ENCODE measurements at places on chromosomes 13 and 19. TPM values are rescaled to one million over a fixed set of nuclear protein-coding genes. Genes with fewer than 3 reads are reported as not detected.

The CEACAM3 gene
- not detected for total RNA-seq

DNA sequence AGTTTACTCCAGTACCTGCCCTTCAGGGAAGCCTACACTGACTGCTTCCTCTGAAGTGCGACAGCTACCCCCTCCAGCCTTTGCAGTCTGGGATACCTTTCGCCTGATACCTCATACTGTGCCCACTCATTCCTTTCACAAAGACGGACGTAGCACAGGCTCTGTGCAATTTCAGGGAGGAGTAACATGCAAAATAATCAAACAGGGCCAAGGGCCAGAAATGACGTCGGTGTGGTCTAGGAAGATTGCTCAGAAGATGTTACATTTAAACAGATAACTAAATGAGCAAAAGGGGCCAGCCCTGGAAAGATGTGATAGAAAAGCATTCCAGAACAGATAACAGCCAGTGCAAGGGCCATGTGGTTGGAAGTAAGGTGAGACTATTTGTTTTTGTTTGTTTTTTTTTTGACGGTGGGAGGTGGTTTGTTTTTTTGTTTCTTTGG is 6.6 kb upstream of the DDX39A start:
- H3K4me3 ChIP-seq, result no peak overlapping the region
- no peaks in the 10 kb centered on the region for H3K36me3 ChIP-seq
- no peaks in the 10 kb centered on the region for H3K4me1 ChIP-seq
- H3K27ac ChIP-seq, result no peak overlapping the region
- no peaks in the 10 kb centered on the region for H3K27me3 ChIP-seq

The ADPRHL1 gene
- total RNA-seq, result 484 TPM

The POSTN gene
- total RNA-seq, result 52.1 TPM

- H3K4me1 ChIP-seq, result peaks cover 31% of the 10 kb centered on the region
- H3K27me3 ChIP-seq, result peaks cover 32% of the 10 kb centered on the region
- no peaks in the 10 kb centered on the region for H3K36me3 ChIP-seq
- no peak overlapping the region for H3K27ac ChIP-seq
Measured at GRCh38 chr13:113938716-113939115, 35.2 kb downstream of the C13orf46 start.

GRCh38 chr13:33441015-33441414 is 155.5 kb upstream of the STARD13 start:
- H3K27me3 ChIP-seq, result no peaks in the 10 kb centered on the region
- DNase-seq, result no peak
- no peaks in the 10 kb centered on the region for H3K36me3 ChIP-seq
- no peak overlapping the region for H3K4me3 ChIP-seq
- H3K27ac ChIP-seq, result no peak overlapping the region

DNA sequence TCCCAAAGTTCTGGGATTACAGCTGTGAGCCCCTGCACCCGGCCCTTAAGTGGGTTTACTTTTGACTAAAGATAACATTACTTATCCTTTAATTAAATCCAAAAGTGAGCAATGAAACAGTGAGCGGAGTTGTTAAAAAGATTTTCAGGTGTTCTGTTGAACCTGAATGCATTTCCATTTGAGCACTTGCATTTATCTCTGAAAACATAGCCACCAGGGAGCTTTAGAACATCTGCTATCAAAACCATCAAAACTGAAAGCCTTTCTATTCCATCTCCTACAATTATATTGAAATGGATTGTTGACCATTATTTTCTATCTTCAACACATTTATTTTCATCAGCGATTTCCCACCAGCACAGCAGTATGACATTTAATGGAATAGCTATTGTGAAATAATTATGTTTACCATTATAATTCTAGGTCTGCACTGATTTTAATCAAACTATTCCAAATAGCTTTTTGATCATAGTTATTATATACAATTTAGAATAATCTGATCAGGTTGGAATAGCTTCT is 269.0 kb downstream of the FGF14 start:
- no peak overlapping the region for H3K27ac ChIP-seq
- H3K4me1 ChIP-seq, result no peaks in the 10 kb centered on the region
- no peak overlapping the region for H3K4me3 ChIP-seq
- DNase-seq, result no peak
- no peaks in the 10 kb centered on the region for H3K27me3 ChIP-seq
- no peaks in the 10 kb centered on the region for H3K36me3 ChIP-seq

GRCh38 chr19:57273014-57273413 is 7.3 kb upstream of the ZNF460 start:
- DNase-seq, result no peak
- H3K27ac ChIP-seq, result no peak overlapping the region
- no peak overlapping the region for H3K4me3 ChIP-seq
- H3K27me3 ChIP-seq, result no peaks in the 10 kb centered on the region

GRCh38 chr13:40313269-40314200 is 352.9 kb downstream of the FOXO1 start:
- peak overlapping the region; percentile 47 for H3K27ac ChIP-seq
- no peak overlapping the region for H3K4me3 ChIP-seq
- H3K36me3 ChIP-seq, result no peaks in the 10 kb centered on the region
- H3K27me3 ChIP-seq, result no peaks in the 10 kb centered on the region

DNA sequence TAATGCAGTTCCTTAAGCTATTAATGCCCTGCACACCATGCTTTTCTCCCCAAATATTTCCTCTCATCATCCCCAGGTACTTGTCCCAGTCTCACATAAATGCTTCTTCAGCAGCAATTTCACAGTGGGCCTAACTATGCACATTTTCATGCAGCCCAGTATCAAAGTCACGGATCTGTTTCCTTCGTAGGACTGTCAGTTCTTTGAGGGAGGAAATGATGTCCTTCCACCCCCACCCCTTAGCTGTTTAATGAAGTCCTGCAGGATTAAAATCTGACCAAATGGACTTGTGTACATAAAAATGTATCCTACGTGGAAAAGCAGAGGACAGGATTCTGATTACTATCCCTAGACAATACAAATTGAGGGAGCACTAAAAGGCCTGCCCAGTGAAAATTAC is 68.6 kb upstream of the ARGLU1 start:
- H3K36me3 ChIP-seq, result no peaks in the 10 kb centered on the region
- H3K4me3 ChIP-seq, result no peak overlapping the region
- no peaks in the 10 kb centered on the region for H3K27me3 ChIP-seq
- no peak for DNase-seq

DNA sequence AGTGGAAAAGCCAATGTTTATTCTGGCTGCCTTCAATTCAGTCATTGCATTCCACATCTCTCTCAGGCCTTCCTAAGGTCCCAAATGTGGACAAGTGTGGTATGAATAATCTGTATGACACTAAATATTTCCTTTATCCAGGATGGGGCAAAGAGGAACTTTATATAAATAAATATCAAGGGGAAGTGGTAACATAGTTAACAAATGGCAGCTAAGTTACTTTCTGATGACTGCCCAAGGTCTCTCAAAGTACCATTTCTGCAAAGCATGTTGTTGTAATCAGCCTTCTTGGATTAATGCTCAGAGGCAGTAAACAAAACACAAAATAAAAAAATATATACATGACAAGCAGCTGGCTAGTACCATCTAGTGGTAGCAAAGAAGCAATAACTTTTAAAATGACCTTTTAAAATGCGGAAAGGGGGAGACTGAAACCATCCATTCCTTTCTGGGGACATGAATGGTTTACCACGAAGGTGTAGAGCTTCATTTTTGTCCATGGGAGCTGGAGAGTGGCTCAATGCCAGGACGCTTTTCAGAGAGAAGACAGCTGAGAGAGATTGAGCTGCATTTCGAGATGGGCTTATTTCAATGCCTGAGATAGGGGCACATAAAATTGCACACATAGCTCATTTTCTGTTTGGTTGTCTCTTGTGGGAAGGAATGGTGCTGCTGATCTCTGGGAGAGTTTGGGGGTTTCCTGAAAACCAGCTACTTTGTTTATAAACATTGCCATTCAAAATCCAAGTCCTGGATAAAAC is 259.2 kb downstream of the RFC3 start:
- peaks cover 6% of the 10 kb centered on the region for H3K4me1 ChIP-seq
- no peak for DNase-seq
- no peaks in the 10 kb centered on the region for H3K36me3 ChIP-seq
- no peak overlapping the region for H3K27ac ChIP-seq
- no peak overlapping the region for H3K4me3 ChIP-seq

DNA sequence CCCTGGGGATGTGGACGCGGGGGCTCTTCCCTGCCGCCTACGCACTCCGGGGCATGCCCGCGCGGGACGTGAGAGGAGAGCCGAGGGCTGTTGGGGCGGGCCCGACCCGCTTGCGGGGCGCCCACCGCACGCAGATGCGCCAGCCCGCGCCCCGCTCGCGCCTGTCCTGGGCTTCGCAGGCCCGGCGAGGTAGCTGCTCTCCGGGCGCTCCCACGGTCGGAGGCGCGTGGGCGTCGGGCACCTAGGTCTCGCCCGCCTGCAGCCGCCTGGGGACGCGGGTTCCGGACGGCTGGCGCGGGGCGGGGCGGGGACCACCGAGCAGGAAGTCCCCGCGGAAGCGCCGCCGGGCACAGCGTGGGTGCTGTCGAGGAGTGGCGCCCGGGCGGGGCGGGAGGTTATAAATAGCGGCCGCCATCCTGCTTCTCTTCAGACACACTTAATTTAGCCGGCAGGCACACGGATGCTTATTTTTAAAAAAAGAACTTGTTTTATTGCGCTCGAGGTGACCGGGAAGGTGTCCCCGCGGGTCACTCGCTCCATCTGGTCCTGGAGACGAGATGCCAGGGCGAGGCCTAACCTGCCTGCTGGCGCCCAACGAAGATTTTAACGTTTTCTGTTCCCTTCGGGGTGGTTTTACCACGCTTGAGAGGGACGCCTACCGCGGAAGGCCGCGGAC is 561 bp upstream of the GJA3 start:
- H3K4me3 ChIP-seq, result peak overlapping the region; percentile 74
- H3K27ac ChIP-seq, result peak overlapping the region; percentile 82
- no peak for DNase-seq
- H3K36me3 ChIP-seq, result no peaks in the 10 kb centered on the region
- H3K4me1 ChIP-seq, result peaks cover 28% of the 10 kb centered on the region

- no peak overlapping the region for H3K27ac ChIP-seq
- no peak overlapping the region for H3K4me3 ChIP-seq
- H3K4me1 ChIP-seq, result no peaks in the 10 kb centered on the region
- H3K27me3 ChIP-seq, result no peaks in the 10 kb centered on the region
- H3K36me3 ChIP-seq, result no peaks in the 10 kb centered on the region
Measured at GRCh38 chr19:16721051-16721450, 1.4 kb downstream of the NWD1 start.

GRCh38 chr13:73222627-73223305 is 164.0 kb downstream of the KLF5 start:
- no peak overlapping the region for H3K27ac ChIP-seq
- no peak overlapping the region for H3K4me3 ChIP-seq
- no peaks in the 10 kb centered on the region for H3K4me1 ChIP-seq
- no peak for DNase-seq
- H3K36me3 ChIP-seq, result no peaks in the 10 kb centered on the region
- H3K27me3 ChIP-seq, result no peaks in the 10 kb centered on the region

The KLK2 gene
- not detected for total RNA-seq

The TGFBR3L gene
- 8.2 TPM for total RNA-seq

DNA sequence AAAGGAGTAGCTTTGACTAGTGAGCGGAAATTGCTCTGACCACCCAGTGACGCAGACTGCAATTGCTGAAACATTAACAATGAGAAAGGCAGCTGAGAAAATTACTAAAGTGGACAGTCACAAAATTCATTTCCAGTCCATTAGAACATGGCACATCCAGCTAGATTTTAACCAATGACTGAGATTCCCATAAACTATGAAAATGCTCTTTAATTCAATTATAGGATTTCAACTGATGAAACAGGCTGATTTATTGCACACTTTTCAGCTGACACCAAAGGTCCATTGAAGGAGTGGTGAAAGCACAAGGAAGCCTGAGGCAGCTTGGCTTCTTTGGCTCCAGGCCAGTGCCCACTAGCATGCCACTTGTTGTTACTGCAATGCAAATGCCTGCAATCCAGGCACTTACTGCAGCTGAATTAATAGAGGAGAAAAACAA is 933.4 kb downstream of the SLITRK6 start:
- no peak for DNase-seq
- no peak overlapping the region for H3K4me3 ChIP-seq
- H3K4me1 ChIP-seq, result no peaks in the 10 kb centered on the region
- no peaks in the 10 kb centered on the region for H3K27me3 ChIP-seq

The ALOX5AP gene
- total RNA-seq, result 7.2 TPM

DNA sequence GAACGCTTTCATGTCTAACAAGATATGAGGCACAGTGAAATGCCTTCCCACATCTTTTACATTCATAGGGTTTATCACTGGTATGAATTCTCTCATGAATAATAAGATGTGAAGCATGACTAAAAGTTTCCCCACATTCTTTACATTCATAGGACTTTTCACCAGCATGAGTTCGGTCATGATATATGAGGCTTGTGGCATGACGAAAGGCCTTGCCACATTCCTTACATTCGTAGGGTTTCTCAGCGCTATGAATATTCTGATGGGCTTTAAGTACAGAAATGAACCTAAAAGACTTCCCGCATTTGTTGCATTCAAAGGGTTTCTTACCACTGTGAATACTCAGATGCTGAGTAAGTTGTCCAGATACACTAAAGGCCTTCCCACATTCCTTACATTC is 21.3 kb downstream of the ZNF607 start:
- no peaks in the 10 kb centered on the region for H3K4me1 ChIP-seq
- H3K27me3 ChIP-seq, result no peaks in the 10 kb centered on the region
- H3K27ac ChIP-seq, result no peak overlapping the region
- H3K36me3 ChIP-seq, result peaks cover 58% of the 10 kb centered on the region

GRCh38 chr13:72166102-72166650 is 299.2 kb upstream of the DACH1 start:
- no peak overlapping the region for H3K27ac ChIP-seq
- no peak overlapping the region for H3K4me3 ChIP-seq
- H3K36me3 ChIP-seq, result no peaks in the 10 kb centered on the region
- H3K27me3 ChIP-seq, result no peaks in the 10 kb centered on the region
- DNase-seq, result no peak
- H3K4me1 ChIP-seq, result no peaks in the 10 kb centered on the region

DNA sequence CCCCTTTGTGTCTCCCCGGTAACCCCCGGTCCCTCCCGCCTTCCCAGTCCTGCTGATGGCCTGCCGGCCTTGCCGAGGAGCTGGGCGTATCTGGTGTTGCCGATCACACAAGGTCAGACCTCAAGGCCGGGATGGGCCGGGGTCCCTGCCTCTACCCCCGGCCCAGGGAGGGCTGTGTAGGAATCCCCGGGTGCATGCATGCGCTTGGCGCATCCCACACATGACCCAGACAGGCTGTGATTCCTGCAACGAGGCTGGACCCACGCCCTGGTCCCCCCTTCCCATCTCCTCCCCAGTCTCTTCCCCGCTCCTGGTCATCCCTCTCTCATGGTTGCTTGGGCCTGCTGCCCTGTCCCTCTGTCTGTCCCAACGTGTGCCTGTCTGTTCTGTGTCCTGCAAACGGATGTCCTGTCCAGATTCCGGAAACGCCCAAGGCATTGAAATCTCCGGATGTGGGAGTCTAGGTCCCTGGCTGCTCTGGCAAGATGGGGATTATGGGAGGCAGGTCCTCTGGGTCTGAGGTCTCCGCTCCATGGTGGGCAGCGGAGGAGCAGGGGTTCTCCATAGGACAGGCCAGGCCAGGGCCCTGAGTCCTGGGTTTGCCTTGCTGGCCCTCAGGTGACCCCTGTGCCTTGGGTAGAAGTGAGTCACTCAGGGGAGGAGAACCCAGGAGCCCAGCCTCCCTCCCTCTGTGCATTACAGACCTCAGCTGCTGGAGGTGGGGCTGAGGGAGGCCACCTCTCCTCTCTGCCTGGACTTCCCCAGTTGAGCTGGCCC is 1.6 kb downstream of the PKN1 start:
- H3K27me3 ChIP-seq, result no peaks in the 10 kb centered on the region
- H3K36me3 ChIP-seq, result no peaks in the 10 kb centered on the region
- DNase-seq, result peak; percentile 68
- H3K4me1 ChIP-seq, result peaks cover 77% of the 10 kb centered on the region
- H3K27ac ChIP-seq, result peak overlapping the region; percentile 97

- peaks cover 8% of the 10 kb centered on the region for H3K4me1 ChIP-seq
- H3K27ac ChIP-seq, result no peak overlapping the region
- no peak overlapping the region for H3K4me3 ChIP-seq
- no peaks in the 10 kb centered on the region for H3K27me3 ChIP-seq
Measured at GRCh38 chr13:23744315-23744714, 144.9 kb downstream of the MIPEP start.

Measured in left ventricle myocardium inferior (tissue), 1 donor.